Stimulated activated CD8-positive, alpha-beta memory T cell treated with anti-CD3 and anti-CD28 coated beads, Interleukin-7, amount 100 ng/mL, for 1 hour (primary cell): ENCODE measurements at places on chromosomes 6 and 20.

DNA sequence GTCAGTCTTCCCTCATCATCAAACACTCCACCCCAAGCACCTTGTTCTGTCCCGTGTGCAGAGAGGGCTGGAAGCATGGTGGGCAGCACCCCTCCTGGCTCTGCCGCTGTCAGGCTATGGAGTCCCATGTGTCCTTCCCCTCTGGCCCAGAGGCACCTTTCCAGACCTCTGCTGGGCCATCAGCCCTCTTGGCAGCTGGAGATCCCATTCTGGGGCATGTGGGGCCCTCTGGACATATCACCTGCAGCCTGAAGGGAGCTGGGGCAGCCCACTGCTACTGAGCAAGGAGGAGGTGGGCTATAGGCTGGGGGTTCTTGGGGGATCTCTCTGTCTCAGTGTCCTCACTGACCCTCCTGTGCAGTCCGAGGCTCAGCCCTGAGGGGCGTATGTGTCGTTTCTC is 42.2 kb downstream of the SUN5 start:
- DNase-seq: no peak

DNA sequence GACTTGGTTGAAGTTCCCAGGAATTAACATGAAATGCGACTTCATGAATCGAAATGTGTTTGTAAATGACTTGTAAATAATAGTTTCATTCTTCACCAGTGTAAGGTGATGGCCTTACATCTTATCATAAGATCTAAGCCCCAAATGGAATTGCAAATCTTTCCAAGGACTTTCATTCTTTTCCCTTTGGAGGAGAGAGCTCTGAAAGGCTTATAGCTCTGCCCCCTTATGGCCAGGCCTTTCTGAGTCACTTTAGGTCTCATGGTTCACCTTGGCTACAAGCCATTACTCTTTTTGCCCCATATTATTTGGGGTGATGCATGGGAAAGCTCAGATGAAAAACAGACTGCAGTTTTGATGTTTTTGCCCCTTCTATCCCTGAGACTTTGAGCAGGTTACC is 209.1 kb upstream of the BMP2 start:
- no peak for DNase-seq

GRCh38 chr6:142372348-142372747 is 70.5 kb downstream of the ADGRG6 start:
- no peak for DNase-seq

GRCh38 chr6:105791583-105792318 is 294.4 kb upstream of the PRDM1 start:
- DNase-seq: no peak

- DNase-seq: no peak
Measured at GRCh38 chr6:35370785-35371493, 28.6 kb downstream of the PPARD start.

DNA sequence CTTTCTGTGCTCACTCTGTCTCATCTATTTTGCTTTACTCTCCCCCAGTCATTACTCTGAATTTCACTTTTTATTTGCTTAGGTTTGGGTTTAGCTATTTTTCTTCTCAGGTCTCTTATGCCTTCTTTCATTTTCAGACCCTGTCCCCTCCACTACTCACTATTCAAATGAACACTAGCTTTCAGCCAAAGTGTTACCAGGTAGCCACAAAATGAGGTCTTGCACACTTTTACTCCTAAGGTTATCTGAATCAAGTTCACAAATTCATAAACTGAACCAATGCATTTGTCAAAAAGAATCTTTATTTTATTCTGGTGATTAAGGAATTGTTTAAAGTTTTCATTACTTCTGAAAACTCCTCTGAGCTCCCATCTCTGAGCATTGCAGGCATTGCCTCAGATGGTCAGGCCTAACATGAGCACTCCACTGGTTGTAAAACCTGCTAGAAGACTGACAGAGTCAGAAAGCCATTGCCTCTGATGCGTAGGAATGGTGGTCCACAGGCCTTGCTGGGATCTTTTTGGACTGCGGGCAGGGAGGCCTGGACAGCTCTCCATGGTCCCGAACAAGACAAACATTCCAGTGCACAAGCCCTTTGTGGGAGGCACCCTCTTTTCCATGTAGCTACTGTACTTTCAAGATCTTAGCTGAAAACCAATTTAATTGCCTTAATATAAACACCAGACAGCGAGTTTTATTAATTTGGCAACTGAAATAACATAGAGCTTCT is 48.5 kb downstream of the FYN start:
- no peak for DNase-seq

DNA sequence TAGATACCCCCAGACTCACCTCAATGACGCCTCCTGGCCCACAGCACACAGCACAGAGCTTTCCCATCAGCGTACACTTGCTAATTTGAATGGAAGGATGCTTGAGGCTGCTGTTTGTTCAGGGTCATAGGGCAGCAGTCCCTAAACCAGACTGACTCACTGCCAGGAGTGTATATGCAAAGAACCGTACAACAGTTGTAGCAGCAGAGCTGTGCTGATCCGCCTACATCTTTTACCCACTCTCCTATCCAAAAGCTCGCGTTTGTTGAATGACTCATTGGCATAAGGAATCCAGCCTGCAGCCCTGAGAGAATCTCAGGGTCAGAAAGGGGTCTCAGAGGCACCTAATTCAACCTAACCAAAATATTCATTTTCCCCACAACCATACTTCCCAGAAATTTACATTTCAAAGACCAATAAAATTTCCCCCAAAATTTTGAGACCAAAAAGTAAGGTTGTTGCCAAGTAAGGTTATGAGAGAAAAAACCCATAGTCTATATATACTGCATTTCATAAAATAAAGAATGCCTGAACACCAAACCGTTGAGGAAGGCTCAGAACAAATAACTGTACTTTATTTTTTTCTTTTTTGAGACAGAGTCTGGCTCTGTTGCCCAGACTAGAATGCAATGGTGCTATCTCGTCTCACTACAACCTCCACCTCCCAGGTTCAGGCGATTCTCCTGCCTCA is 35.3 kb upstream of the CCND3 start:
- DNase-seq: no peak

DNA sequence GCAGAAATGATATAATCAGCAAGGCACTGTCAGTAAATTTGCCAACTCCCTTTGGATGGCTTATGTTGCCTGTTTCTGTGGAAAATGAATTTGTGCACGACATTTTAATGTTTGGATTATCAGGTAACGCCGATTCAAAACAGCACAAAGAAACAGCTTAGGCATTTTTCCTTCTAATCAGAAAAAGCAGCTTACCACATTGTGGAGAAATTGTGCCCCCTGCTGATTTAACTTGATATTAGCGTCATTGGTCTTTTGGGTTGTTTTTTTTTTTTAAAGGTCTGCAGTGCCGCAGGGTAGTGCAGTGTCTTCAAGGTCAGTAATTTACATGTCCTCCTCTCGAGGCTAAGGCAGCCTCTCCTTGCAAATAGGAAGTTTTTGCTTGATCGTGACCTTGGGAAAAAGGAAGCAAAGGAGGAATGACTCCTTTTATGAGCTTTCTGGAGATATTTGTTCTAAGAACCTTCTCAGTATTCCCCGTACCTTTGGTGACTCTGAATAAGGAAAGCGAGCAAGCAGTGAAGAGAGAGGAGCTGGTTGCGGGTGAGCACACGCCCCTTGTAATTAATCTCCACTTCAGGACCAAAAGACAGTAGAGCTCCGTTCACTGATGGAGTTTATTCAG is 79.1 kb downstream of the ELOVL4 start:
- no peak for DNase-seq

DNA sequence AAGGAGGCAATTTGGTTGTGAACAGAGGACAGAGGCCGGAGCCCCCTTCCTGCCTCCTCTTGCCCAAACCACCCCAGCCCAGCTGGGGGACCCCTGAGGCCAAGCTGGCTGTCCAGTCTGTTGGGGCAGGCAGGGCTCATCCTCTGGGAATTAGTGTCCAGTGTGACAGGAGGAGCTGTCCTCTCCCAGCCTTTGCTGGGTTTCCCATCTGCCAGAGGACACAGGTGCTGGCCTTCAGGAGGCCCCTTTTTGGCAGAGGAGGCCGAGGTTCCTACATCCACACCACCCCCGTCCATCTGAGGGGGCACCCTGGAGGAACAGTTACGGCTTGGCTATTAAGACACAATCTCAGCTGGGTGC is 44.7 kb upstream of the MDGA1 start:
- no peak for DNase-seq

DNA sequence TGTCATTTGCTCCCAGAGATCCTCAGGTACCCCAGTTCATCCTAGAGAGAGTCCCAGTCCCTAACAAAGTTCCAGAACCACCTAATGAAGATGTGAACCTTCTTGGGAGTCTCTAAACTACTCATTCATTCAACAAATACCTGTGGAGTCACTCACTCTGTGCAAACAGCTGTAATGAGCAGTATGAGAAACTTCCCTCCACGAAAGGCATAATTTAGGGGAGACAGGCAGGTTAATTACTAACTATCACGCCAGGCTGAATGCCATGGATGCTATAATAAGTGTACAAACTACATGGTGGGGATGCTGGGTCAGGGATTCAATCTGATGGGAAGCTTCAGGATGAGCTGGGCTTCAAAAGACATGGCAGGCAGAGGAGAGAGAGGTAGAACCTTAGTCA is 70.1 kb upstream of the AFDN start:
- DNase-seq: no peak

DNA sequence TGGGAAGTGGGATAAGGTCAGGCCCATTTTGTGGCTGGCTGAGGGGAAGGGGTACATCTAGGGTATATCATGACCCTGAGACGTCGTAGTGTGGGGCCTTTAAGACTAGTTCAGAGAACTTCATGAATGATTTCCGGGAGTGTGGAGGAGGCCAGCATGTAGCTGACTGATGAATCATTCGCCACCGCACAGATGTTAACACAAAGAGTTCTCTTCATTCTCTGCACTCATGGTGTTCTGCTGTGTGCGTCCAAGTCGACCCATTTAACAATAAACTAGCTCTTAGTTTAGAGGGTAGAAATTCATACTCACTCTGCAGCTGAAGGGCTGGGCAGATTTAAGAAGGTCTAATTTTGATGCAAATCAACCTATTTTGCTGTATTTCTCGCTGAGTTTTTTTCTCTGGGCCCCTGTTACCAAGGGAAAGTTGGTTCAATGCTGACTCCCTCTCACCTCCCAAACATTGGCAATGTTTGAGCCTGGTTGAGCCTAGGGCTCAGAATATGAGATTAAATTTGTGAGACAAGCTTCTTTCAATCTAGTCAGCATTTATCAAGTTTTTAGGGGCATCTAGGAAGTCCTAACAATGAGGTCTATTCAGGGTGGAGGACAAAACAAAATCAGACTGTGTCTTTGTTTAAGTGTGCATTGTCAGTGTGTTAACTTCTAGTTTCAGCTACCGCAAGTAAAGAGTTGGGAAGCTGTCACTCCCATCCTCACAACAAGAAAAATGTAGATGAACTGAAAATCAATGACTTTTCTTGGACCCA is 106.8 kb upstream of the CBLN4 start:
- no peak for DNase-seq

- no peak for DNase-seq
Measured at GRCh38 chr6:166927935-166928643, 28.3 kb downstream of the RNASET2 start.

DNA sequence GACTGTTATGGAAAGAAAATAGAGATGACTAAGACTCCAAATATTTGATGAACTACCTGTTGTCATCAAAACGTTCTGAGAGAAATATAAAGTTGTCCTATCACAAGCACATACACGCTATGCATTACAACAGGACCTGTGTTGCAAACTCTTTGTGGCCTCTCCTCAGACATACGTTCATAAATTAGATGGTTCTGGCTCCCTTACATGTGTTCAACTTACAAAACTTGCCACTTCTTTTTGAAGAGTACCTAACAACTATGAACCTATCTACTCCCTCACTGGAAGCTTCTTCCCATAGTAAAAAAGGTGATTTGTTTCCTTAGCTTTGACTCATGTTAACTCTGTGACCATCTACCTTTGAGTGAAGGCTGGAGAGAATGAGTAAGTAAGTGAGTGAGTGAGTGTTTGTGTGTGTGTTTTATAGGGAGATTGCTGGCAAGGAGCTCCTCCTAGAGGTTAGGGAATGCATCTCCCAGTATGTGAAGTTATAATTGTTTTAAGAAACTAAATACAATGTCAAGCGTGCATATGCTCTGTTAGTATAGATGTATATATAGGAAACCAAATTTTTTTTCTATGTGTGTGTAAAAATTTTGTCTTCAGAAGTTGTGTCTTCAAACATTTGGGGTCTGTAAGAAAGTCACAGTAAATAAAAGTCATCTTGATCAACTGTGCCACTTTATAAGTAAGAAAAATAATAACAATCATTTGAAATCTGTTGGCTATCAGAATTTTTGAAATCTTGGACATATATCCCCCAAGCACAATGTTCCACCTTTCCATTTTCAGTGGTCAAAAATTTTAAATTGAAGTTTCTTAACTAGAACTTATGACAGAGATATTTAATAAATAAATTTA is 1211.1 kb upstream of the GJE1 start:
- DNase-seq: no peak

GRCh38 chr6:21468461-21468860 is 125.1 kb upstream of the SOX4 start:
- DNase-seq: no peak

- no peak for DNase-seq
Measured at GRCh38 chr6:35687658-35688604, 784 bp downstream of the FKBP5 start.

- no peak for DNase-seq
Measured at GRCh38 chr20:14700639-14700960, 363.2 kb upstream of the FLRT3 start.

DNA sequence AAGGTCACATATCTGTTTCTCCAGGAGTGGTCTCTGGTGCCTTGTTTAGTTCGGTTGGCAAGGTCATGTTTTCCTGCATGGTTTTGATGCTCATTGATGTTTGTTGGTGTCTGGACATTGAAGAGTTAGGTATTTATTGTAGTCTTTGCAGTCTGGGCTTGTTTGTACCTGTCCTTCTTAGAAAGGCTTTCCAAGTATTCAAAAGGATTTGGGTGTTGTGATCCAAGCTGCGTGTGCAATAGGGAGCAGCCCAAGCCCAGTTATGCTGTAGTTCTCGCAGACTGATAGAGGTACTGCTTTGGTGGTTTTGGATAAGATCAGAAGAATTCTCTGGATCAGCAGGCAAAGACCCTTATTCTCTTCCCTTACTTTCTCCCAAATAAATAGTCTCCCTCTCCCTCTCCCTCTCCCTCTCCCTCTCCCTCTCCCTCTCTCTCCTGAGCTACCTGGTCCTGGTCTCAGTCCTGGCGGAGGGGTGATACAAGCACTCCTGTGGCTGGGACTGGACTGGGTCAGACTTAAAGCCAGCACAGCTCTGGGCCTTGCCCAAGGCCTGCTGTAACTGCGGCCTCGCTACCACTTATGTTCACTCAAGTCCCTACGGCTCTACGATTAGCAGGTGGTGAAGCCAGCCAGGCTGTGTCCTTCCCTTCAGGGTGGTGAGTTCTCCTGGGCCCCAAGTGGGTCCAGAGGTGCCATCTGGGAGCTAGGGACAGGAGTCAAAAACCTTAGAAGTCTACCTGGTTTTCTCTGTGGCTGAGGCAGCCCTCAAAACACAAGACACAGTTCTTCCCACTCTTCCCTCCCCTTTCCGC is 27.3 kb upstream of the GRM4 start:
- no peak for DNase-seq

- no peak for DNase-seq
Measured at GRCh38 chr6:79089552-79090404, 11.7 kb upstream of the PHIP start.

- DNase-seq: no peak
Measured at GRCh38 chr6:34349211-34349610, 43.3 kb downstream of the NUDT3 start.
